GM12891 (cell line): ENCODE measurements at places on chromosomes 16 and 17.

DNA sequence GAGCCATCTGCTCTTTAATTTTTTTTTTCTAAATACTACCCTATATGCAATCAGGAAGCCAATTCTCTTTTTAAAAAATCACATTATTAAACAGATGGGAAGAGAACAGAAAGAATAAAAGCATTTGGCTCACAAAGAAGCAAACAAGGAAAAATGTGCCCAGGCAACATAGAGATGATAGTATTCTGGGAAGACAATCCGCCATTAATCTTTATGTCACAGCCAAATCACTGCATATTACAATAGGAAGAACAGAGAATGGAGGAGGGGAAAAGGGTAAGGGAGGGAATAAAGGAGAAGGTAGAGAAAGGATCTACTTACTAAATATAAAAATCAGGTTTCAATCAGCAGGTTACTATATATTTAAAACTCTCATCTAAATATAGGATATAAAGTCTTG lies 34.3 kb downstream of the STAT5B start:
- DNase-seq, result no peak

- DNase-seq, result no peak
These were observed 5.0 kb downstream of the PIK3R5 start for GRCh38 chr17:8960325-8961140.

GRCh38 chr16:50038756-50039529 lies 13.9 kb downstream of the CNEP1R1 start:
- DNase-seq, result no peak

- no peak for DNase-seq
These were observed 144.0 kb downstream of the SOCS1 start for GRCh38 chr16:11111856-11112634.

GRCh38 chr16:68238029-68238345 lies 2.1 kb upstream of the ESRP2 start:
- DNase-seq, result no peak

GRCh38 chr17:81735264-81736102 lies 23.4 kb downstream of the SLC25A10 start:
- DNase-seq, result no peak

DNA sequence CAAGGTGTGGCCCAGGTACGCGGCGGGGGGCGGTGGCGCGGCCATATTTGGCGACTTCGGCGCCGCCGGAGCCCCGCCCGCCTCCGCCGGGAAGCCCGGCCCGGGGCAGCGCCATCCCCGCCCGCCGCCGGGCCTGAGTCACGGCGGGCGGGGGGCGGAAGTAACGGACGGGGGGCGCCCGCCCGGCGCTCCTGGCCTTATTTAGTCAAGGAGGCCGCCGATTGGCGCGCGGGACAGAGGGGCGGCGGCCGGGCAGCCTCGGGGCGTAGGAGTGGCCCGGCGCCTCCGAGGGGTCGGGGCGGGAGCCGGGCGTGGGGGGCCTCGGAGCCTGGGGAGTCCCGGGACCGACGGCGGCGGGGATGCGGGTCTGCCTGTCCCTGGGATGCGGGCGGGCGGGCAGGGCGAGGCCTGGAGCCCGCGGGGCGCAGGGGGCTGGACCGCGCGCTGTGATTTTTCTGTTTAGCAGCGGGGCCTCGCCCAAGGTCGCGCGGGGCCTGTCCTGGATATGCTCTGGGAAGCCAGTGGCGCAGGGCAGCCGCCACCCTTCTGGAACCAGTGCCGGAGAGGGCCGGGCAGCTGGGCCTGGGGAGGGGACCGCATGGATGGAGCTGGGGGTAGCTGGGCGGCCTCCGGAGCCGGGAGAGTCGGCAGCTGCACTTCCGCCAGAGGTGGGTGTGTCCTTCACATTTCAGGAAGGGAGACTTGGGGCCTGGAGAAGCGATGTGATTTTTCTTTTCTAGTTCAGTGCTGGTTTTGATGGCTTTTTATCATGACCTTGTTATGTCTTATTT lies 2.3 kb upstream of the ACTG1 start:
- DNase-seq, result no peak

DNA sequence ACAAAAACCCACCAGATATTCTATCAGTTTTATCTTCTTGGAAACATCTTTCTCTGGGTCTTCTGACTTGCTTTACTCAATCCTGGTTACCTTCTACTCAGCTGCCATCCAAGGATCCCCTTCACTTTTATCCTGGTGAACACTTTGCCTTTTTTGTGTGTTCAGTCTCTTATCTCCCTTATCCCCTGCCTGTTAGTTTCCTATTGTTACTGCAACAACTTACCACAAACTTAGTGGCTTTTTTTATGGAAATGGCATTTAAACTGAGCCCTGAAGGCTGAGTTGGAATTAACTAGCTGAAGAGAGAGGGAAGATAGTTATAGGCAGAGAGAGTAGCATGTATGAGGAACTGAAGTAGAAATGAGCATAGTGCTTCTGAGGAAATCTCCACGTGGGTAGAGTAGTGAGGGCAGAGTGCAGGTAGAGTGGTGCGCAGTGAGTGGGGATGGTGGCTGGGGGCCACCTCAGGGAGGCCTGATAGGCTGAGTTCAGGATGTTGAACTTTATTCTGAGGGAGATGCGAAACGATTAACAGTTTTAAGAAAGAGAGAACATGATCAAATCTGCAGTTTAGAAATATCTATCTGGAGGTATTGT lies 26.3 kb downstream of the TANGO6 start:
- DNase-seq, result no peak

GRCh38 chr17:61380836-61381525 lies 18.7 kb upstream of the TBX2 start:
- no peak for DNase-seq

DNA sequence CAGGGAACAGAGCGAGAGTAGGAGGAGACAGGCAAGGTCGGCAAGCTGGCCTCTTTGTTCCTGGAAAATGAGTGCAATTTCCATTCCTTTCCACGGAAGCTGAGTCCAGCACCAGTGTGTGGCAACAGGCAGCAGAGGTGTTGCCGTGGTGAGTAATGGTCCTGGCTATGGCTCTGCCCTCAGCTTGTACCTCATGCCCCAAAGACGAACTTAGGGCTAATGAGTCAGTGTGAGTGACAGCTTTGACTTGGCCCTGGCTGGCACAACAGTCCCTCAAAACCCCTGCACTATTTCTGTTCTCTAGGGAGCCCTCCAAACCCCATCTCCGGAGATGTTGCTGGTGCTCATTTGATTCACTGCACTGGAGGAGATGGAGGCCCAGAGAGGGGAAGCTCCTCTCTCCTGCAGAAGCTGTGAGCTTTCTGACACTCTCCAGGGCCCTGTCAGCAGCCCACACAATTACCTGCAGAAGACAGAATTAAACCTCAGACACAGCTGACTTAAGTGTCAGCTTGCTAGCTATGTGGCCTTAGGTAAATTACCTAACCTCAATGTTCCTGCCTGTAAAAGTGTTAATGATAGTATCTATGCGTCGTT lies 129.9 kb downstream of the TMEM132E start:
- DNase-seq, result no peak

- no peak for DNase-seq
These were observed 145.1 kb downstream of the MRM1 start for GRCh38 chr17:36746381-36747053.

DNA sequence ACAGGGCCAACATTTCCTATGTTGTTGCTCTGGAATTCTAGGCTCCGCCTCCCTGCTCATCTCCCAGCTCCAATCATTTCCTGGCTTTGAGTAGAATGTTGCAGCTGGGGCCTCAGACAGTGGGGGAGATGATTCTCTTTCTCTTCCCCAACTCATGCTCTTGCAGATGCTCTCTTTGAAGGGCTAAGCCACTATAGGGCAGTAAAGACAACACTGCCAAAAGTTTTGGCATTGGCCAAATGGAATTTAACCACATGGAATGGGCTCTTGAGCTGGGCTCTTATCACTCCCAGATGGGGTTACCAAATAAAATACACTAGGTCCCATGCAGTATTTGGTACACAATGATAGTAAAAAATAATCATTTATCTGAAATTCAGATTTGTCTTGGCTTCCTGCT lies 19.6 kb upstream of the EFCAB13 start:
- no peak for DNase-seq

DNA sequence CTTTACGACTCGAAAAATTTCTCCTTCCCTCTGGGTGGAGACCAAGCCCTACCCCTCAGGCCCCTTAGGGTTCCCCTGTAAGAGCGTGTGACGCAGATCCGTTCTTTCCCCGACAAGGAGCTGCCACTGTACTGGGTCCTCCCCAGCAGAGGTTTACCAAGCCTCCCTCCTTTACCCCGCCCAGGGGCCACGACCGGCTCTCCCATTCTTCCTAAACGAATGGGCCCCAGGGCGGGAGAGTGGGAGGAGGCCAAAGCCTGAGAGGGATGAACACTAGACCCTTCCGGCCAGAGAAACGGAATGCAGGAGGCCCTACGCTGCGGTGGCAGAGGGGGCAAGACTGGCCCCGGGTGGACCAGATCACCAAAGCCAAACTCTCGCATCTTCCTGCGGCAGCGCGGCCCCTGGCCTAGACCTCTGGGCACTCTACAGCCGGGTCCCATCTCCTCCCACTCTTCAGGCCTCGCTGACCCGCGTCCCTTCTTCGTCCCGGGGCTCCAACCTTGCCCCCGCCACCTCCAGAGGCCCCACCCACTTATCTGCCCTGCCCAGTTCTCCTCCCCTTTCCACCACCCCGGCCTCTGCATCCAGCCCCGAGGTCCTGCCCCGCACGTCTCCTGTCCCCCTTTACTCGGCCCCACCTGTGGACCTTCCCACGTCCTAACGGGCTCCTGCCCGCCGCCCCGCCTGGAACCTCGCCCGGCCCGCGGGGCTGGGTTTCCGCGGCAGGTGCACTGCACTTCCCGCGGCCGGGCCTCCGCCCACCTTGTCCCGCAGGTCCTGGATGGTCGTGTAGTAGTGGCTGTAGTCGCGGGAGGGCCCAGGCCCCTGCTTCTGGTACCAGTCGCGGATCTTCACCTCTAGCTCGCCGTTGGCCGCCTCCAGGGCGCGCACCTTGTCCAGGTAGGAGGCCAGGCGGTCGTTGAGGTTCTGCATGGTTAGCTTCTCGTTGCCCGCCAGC lies 765 bp downstream of the KRT19 start:
- DNase-seq, result no peak

- no peak for DNase-seq
These were observed 29.1 kb downstream of the DUSP14 start for GRCh38 chr17:37518826-37519225.

DNA sequence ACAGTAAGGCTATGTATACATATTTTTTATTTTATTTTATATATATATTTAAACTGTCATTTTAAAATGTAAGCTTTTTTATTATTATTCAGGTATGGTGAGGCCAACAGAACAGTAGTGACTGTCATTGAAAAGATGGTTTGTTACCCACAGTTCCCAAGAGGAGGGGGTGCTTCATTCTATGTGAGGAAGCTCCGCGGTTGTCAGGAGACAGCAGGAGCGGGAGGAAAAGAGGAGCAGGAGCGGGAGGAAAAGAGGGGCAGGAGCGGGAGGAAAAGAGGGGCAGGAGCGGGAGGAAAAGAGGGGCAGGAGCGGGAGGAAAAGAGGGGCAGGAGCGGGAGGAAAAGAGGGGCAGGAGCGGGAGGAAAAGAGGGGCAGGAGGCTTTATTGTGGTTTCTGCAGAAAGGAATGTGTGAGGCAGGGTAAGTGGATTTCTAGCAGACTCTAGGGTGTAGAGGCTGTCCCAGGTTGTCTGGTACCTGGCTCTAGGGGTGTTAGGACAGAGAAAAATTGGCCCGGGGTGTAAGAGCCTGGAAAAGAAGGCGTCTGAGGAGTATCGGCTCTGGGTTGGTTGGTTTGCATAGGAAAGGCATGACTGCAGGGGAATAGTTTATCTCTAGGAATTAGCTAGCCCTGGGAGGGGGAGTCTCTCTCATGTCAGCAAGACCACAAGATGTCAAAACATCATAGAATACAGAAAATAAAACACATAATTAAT lies 64.0 kb downstream of the GP2 start:
- no peak for DNase-seq

- DNase-seq, result no peak
These were observed 41.1 kb downstream of the KIAA0753 start for GRCh38 chr17:6599364-6599763.
